T-cell (primary cell): ENCODE measurements at places on chromosomes 7 and 10. TPM values are rescaled to one million over a fixed set of nuclear protein-coding genes. Genes with fewer than 3 reads are reported as not detected.

STRIP2 gene
- total RNA-seq: 0.44 TPM

DNA sequence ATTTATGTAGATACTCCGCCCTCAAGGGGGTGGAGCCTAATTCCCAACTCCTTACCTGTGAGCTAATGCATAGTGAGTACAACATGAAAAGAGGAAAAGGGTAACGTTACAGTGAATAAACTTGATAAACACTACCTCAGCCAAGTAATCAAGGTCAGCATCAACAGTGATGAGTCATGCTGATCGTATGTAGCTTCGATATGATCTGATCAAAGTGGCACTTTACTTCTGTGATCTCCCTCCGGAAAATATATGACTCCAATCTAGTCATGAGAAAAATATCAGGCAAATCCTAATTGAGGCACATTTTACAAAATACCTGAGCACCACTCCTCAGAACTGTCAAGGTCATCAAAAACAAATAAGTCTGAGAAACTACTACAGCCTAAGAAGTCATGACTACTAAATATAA, 70.4 kb downstream of the VTI1A start:
- DNase-seq: no peak
- H3K27me3 ChIP-seq: no peaks in the 10 kb centered on the region
- no peaks in the 10 kb centered on the region for H3K36me3 ChIP-seq
- no peak overlapping the region for H3K4me3 ChIP-seq

MACC1 gene
- 0.26 TPM for total RNA-seq

SPRN gene
- total RNA-seq: 0.12 TPM

NRG3 gene
- 0.12 TPM for total RNA-seq

- DNase-seq: no peak
- H3K4me1 ChIP-seq: no peaks in the 10 kb centered on the region
- no peaks in the 10 kb centered on the region for H3K36me3 ChIP-seq
- no peaks in the 10 kb centered on the region for H3K27me3 ChIP-seq
- H3K4me3 ChIP-seq: no peak overlapping the region
- no peak overlapping the region for H3K27ac ChIP-seq
Observed at GRCh38 chr7:121006711-121007315, 18.3 kb downstream of the CPED1 start.

ASIC3 gene
- total RNA-seq: 16.0 TPM

GRCh38 chr7:151110236-151110940, 24.1 kb downstream of the AGAP3 start:
- no peak overlapping the region for H3K27ac ChIP-seq
- no peak for DNase-seq
- H3K27me3 ChIP-seq: no peaks in the 10 kb centered on the region
- H3K36me3 ChIP-seq: no peaks in the 10 kb centered on the region
- peaks cover 2% of the 10 kb centered on the region for H3K4me1 ChIP-seq

- DNase-seq: no peak
- no peaks in the 10 kb centered on the region for H3K27me3 ChIP-seq
- no peak overlapping the region for H3K4me3 ChIP-seq
- no peaks in the 10 kb centered on the region for H3K36me3 ChIP-seq
- no peak overlapping the region for H3K27ac ChIP-seq
Observed at GRCh38 chr7:32117837-32118236, 47.6 kb upstream of the PDE1C start.

DNA sequence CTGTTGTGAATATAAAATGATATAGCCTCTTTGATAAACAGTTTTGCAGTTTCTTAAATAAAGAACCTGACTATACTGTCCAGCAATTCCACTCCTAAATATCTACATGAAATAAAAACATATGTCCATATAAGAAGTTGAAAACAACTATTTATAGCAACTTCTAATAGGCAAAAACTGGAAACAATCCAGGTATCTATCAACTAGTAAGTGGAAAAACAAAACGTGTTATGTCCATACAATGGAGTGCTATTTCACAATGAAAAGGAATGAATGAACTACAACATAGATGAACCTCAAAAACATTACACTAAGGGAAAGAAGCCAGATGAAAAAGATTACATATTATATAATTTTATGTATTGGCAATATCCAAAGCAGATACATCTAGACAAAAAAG, 268.9 kb downstream of the CSTF2T start:
- no peaks in the 10 kb centered on the region for H3K27me3 ChIP-seq
- H3K4me3 ChIP-seq: no peak overlapping the region
- no peak overlapping the region for H3K27ac ChIP-seq
- DNase-seq: no peak
- H3K36me3 ChIP-seq: no peaks in the 10 kb centered on the region
- no peaks in the 10 kb centered on the region for H3K4me1 ChIP-seq

DNA sequence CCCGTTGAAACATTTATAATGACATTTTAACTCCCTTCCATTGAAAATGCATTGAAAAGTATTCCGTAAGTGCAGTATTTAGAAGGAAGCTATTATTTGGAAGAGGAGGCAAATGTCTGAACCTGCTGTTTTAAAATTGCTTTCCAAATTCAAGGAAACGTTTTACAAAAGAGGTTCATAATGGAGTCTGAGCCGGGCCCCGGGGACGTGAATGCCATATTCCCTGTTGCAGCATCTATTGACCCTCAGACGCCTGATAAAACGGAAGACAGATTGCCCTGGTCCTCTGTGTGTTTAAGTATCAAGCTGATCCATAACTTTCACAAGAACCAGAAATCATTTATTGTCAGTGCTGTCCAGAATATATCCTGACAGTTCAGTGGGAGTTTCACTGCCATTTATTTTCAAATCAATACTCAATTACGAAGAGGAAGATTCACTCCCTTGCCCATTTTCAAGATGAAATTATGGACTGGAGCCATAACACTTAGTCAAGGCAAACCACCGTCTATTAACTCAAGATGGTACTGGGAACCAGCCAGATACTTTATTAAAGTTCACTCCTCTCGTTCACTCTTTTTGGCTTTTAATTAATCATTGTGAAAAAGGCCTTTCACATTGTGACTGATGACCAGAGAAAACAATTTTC, 435.7 kb upstream of the PFKP start:
- H3K36me3 ChIP-seq: no peaks in the 10 kb centered on the region
- DNase-seq: no peak
- H3K27me3 ChIP-seq: no peaks in the 10 kb centered on the region
- no peaks in the 10 kb centered on the region for H3K4me1 ChIP-seq
- H3K27ac ChIP-seq: no peak overlapping the region

- H3K4me1 ChIP-seq: peaks cover 3% of the 10 kb centered on the region
- H3K27ac ChIP-seq: no peak overlapping the region
- peaks cover 2% of the 10 kb centered on the region for H3K36me3 ChIP-seq
- no peak overlapping the region for H3K4me3 ChIP-seq
- no peak for DNase-seq
- no peaks in the 10 kb centered on the region for H3K27me3 ChIP-seq
Observed at GRCh38 chr10:129755621-129756020, 208.5 kb downstream of the EBF3 start.
